HepG2 (cell line): ENCODE measurements at places on chromosomes 16 and 17.

DNA sequence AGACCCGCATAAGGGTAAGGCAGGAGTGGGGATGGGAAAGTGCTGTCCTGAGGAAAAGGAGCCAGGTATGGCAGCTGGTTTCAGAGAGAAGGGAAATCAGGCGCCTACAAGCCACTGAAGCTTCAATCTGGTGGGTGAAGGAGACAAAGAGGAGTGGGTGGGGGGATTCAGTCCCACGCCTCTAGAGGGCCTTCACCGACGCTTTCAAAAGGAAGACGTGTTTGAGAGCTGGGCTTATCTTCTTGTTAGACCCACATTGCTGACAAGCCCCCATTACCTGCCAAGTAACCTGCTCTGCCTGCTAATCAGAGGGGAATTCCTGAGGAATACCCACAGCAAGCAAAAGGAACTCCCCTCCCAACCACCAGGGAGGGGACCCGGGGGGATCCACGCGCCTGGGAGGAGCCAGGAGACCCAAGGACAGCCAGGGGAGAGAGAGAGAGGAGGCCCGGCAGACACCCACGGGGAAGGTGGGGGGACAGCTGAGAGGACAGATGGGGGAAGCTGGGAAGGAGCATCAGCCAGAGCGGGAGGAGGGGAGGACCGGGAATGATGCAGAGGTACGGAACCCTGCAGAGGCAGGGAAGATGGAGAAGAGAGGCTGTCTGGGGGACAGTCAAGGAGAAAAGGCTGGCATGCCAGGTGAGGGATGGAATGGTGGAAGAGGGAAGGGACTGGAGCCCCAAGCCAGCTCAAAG lies 1.0 kb downstream of the MTMR4 start:
- no peak for DNase-seq

- DNase-seq, result no peak
These were observed 9.8 kb downstream of the SOCS3 start for GRCh38 chr17:78349891-78350642.

DNA sequence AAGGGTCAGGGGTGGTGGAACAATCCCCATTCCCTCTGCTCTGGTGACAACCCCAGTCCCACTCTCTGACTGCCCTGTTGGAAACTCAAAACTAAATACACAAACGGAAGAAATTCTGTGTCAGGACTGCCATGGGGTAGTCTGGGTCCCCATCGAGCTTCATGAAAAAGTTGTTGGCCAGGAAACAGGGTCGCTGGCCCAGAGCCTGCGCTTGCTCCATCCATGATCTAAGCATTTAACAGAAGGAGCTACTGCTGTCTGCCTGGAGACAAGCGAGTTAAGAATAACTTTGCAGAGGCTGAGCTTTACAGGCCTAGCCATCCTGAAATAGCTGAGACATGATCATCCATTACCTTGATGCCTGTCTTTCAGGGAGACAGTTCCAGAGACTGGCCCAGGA lies 32.4 kb upstream of the MYH10 start:
- no peak for DNase-seq

- DNase-seq, result no peak
These were observed 20.2 kb upstream of the OR3A1 start for GRCh38 chr17:3318336-3318735.

- no peak for DNase-seq
These were observed 73.7 kb upstream of the CHMP6 start for GRCh38 chr17:80917716-80918560.

DNA sequence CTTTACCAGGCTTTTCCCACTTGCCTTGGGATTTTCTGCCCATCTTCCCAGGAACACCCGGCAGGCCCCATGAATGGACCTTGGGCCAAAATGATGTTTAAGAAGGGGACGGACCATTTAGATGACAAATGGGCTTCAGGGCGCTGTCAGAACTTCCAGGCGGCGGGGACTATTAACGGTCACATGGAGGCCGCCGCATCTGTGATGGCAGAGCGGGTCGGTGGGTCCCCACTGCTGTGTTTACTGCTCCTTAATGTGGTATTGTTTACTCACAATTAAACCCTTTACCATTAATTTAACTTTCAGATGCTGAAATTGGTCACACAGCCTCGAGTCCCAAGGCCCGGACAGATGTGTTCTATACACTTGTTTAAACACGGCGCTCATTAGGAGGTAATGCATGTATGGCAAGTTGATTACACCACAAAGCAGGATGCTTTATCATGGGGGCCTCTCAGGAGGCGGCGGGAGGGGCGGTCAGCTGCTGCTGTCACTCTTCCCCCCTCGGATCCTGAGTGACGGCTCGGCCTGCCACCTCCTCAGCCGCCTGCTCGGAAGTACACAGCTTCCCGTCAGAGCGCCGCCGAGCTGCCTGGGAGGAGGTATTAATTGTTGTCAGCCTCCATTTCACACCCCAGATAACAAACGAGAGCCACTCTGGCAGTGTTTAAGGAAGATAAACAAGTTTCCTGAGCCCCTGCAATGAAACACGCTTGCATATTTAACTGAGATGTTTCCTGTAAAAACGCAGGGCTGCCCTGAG lies 83.9 kb upstream of the IRX3 start:
- DNase-seq, result no peak

DNA sequence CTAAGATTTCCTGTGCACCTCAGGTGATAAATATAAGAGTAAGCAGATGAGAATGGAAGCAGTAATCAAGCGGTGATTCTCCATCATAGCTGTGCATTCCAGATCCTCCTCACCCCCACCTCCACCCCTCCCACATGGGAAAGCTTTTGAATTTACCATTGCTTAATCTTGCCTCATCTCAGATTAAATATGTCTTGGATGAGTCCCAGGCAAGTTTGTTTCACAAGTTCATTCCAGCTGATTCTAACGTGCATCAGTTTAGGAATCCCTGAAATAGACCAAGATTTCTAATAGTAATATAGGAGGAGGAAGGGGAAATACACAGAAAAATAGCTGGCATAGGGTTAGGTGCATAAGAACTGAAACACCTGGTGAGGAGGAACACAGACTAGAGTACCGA lies 396.2 kb upstream of the KIF2B start:
- no peak for DNase-seq

- no peak for DNase-seq
These were observed 234.2 kb upstream of the TOX3 start for GRCh38 chr16:52781005-52781630.

DNA sequence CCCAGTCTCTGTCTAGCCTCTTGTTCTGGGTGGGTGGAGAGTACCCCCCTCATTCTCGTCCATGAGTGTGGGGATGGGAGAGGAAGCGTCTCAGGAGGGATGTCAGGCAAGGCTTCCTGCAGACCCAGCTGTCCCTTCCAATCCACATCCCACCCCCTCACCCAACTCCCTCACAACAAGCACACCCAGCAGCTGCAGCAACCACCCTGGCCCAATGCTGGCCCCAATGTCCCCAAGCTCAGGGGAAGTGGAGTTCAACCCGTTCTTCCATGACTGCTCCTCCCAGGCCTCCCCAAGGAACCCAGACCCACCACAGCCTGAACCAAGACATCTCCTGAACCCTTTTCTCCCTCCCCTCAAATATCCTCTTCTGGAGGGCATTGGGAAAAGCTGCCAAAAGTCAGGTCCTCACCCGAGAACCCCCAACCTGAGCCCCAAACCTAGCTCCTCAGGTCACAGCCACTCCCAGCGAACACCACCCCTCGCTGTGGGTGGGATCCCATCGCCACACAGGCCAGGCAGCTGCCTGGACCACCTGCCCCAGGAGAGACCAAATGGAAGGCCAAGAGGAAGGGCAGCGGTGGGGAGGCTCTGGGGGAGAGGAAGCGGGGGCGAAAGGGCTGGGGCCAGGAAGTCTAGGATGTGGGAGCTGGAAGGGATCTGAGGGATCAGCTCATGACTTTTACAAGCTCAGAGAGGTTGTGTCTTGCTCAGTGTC lies 47.6 kb downstream of the FZD2 start:
- DNase-seq, result no peak

DNA sequence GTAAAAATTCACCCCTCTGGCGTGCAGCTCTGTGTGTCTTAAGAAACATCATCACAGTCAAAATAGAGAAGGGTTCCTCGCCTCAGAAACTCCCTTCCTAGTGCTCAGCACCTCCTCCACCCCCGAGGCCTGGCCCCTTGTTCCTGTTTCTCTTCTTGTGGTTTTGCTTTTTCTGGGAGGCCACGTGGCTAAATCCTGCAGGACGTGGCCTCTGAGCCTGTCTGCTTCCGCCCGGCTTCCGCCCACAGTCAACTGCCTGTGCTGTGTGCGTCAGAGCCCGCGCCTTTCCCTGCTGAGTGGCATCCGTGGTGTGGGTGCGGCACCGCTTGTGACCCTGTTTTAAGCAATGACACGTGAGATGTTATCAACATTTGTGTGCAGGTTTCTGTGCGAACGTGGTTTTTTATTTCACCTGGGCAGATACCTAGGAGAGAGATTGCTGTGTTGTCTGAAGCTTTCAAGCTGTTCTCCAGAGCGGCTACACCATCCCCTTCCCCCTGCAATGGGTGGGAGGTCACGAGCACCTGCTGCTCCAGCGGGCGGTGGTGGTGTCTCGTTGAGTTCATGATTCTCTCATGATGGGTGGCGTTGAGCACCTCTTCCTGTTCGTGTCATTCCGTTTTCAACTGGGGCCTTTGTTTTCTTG lies 21.7 kb downstream of the ACSF3 start:
- no peak for DNase-seq

- DNase-seq, result no peak
These were observed 3.8 kb upstream of the SNX20 start for GRCh38 chr16:50684823-50685461.

DNA sequence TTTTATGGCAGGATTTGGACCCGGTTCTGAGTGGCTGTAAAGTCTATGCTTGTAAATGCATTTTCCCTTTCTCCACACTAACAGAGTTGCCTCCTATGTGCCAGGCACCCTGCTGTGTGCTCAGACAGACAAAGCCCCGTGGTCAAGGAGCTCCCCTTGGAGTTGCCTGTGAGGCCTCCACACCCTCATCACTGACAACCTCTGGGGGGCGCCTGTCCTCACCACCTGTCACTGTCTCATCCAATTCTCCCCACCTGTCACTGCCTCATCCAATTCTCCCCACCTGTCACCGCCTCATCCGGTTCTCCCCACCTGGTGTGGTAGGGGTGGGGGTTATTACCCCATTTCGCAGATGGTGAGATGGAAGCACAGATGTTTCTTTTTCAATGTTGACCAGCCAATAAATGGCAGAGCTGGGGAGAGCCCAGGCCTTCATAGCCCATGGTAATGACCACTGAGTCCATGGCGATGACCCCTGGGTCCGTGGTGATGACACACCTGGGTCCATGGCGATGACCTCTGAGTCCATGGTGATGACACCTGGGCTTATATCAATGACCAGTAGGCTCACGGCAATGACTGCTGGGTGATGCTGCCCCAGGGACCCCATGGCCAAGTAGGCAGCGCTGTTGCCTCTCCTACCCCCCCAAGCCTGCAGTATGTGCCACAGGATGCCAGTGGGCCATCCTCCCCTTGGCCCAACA lies 150.1 kb downstream of the IRF8 start:
- DNase-seq, result no peak

- no peak for DNase-seq
These were observed 478.3 kb upstream of the ERCC4 start for GRCh38 chr16:13441675-13442074.

GRCh38 chr17:48295362-48296288 lies 134.4 kb downstream of the SKAP1 start:
- no peak for DNase-seq

DNA sequence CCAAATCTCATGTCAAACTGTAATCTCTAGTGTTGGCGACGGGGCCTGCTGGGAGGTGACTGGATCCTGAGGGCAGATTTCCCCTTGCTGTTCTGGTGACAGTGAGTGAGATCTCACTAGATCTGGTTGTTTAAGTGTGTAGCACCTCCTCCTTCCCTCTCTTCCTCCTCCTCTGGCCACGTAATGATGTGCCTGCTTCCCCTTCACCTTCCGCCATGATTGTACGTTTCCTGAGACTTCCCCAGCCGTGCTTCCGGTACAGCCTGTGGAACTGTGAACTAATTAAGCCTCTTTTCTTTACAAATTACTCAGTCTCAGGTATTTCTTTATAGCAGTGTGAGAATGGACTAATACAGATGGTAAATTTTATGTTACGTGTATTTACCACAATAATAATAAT lies 49.2 kb downstream of the METTL16 start:
- DNase-seq, result no peak

DNA sequence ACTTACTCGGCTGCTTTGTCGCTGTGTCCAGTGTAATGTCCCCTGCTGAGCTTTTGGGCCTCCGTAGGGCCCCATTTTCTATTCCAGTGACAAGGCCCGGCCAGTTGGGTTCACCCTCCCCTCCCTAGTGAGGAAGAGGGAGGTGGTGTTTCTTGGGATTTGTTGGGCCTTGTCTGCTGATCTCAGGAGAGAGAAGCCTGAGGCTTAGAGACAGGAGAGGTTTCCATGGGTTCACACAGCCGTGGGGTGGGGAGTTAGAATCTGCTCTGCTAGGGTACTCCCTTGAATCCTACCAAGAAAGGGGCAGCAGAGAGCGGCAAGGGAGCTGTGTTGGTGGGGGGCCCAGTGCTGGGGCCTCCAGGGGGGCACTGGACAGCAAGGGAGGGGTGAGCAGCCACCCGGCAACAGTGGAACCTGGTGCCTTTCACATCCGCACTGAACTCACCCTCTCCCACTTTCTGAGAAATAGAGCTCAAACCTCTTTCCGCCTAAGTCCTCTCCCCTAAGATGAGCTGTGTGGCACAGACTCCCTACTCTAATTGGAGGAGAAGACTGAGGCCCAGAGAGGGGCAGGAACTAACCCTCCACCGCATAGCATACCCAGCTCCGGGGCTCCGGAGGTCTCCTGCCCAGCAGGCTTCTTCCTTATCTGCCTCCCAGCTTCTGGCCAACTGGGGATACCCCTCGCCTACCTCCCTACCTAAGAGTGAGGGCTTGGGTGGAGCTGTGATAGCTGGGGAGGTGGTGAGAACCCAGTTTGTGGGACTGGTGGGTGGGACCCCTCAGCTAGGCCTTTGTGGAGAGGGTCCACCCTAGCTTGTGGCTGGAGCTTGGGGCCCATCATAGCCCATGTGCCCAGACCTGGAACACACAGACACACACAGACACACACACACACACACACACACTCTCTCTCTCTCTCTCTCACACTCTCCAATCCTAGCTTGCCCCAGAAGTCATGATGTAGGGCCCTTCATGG lies 6.8 kb downstream of the TBKBP1 start:
- DNase-seq, result no peak

DNA sequence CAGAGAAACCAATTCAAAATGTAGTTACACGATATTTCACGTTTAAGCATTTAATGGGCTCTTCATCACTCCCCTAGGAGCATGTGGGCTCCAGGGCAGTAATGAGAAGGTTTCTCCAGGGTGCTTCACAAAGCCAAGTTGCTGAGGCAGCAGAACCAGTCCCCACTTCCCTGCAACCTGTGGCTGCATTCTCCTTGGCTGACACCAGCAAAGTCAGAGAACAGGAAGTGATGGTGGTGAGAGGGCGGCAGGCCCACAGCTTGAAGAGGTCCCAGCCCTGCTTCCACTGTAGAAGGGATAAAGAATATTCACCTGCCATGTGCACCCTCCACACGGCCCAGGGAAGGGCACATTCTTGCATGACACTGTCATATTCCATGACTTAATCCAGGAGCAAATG lies 133.2 kb downstream of the CBLN1 start:
- DNase-seq, result no peak

- no peak for DNase-seq
These were observed 77.3 kb downstream of the MPRIP start for GRCh38 chr17:17119533-17119932.
